ENCODE measurements at places on chromosomes 2 and 18. TPM values are rescaled to one million over a fixed set of nuclear protein-coding genes. Genes with fewer than 3 reads are reported as not detected.

Gene GPR39
- total RNA-seq, result 0.21 TPM

Gene AFF3
- 24.5 TPM for total RNA-seq

Gene SLC11A1
- 65.6 TPM for total RNA-seq

Gene C2orf78
- total RNA-seq, result not detected

Gene CYS1
- 11.4 TPM for total RNA-seq

Gene ASAP2
- 29.7 TPM for total RNA-seq

GRCh38 chr2:137826373-137827372 lies 137.6 kb upstream of the HNMT start:
- DNase-seq, result no peak

- no peak for DNase-seq
These were observed at the start of gene UGT1A7 for GRCh38 chr2:233681521-233682099. TSS of gene UGT1A7 (plus strand) at chr2:233681901. CDS start at chr2:233681938, 37 bp downstream.

- DNase-seq, result no peak
These were observed 128.1 kb upstream of the MYCN start for GRCh38 chr2:15812187-15812780.

GRCh38 chr2:43175876-43176275 lies 50.5 kb downstream of the ZFP36L2 start:
- DNase-seq, result no peak

GRCh38 chr2:105571445-105571987 lies 172.7 kb upstream of the FHL2 start:
- no peak for DNase-seq

GRCh38 chr2:19868701-19869580 lies 32.8 kb downstream of the TTC32 start:
- DNase-seq, result no peak

GRCh38 chr2:197007716-197008628 lies 81.5 kb upstream of the PGAP1 start:
- no peak for DNase-seq

DNA sequence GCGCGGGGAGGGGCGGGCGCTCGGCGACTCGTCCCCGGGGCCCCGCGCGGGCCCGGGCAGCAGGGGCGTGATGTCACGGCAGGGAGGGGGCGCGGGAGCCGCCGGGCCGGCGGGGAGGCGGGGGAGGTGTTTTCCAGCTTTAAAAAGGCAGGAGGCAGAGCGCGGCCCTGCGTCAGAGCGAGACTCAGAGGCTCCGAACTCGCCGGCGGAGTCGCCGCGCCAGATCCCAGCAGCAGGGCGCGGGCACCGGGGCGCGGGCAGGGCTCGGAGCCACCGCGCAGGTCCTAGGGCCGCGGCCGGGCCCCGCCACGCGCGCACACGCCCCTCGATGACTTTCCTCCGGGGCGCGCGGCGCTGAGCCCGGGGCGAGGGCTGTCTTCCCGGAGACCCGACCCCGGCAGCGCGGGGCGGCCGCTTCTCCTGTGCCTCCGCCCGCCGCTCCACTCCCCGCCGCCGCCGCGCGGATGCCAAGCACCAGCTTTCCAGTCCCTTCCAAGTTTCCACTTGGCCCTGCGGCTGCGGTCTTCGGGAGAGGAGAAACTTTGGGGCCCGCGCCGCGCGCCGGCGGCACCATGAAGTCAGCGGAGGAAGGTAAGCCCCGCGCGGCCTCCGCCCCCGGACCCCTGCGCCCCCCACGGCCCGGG lies at the start of gene NFATC1:
Gene NFATC1, plus strand, starts transcription at position 170 of the 644 bp plus-strand sequence. Its CDS starts 295 bp downstream, at position 465.
- peak; percentile 69 for DNase-seq

All from tibial nerve (tissue), 4 donors.